Ammon's horn (tissue), 1 donor: ENCODE measurements at places on chromosomes 16 and 17.

- peak; percentile 53 for DNase-seq
Observed at GRCh38 chr17:2745317-2746037, 4.0 kb downstream of the CCDC92B start.

- no peak for DNase-seq
Observed at GRCh38 chr17:40268141-40268712, 19.5 kb upstream of the CDC6 start.

- DNase-seq, result no peak
Observed at GRCh38 chr17:6523330-6523729, 33.0 kb downstream of the PITPNM3 start.

- no peak for DNase-seq
Observed at GRCh38 chr17:46190763-46191162, 2.5 kb downstream of the KANSL1 start.
